ENCODE measurements at places on chromosomes 1 and 21.

DNA sequence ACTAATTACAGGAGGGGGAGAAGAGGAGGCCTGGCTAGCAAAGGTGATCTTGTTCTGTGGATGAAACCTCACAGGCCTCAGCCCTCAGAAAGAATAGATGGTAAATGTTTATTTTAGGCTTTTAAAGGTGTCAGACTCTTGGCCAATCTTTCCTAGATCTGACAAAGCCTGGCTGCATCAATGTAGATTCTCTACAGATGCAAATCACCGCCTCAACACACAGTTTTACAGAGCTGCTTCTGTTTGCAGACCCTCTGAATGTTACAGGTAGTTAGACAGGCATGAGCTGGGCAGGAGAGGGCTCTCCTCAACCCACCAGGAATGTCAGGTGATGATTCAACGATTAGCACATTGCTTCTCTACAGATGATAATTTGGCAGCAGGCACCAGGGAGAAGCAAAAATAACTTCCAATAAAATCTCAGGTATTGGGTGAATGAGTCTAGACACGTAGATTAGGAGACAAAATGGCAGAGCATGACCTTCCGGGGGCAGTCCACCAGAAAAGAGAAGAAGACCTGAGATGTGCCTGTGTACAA, 105.4 kb upstream of the VANGL1 start:
- no peak for DNase-seq

GRCh38 chr1:66607458-66607857, 73.5 kb downstream of the SGIP1 start:
- DNase-seq = no peak

DNA sequence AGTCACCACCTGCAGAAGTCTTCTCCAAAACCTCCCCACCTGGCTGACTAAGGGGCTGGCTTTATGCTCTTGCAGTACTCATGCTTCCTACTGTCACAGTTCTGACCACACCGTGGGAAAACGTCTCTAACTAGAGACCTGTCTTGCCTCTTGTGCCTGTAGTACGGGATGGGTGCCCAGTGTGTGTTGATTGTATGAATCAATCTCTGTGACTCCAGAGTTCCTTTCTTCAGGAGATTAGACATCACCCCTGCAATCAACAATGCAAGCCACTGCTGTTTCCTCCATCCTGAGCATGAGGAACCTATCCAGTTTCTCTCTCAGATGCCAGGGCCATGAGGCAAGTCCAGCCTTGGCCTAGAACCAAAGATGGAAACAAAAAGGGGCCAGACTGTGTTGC, 64.1 kb downstream of the LRRN2 start:
- no peak for DNase-seq

DNA sequence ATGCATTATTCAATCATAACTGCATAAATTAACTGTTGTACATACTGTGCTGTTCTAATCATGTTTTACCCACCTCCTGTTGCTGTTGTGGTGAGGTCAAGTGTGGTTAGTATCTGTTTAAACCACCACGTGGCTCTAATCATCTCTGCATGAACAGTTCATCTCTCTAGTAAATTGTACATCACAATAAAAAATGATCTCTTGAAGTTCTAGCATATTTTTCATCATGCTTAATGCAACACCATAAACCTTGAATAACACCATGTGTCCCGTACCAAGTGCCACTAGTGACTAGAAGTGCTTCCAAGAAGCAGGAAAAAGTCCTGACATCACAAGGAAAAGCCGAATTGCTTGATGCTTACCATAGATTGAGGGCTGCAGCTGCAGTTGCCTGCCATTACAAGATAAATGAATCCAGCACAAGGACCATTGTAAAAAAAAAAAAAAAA, 51.7 kb downstream of the SNRPE start:
- no peak for DNase-seq

DNA sequence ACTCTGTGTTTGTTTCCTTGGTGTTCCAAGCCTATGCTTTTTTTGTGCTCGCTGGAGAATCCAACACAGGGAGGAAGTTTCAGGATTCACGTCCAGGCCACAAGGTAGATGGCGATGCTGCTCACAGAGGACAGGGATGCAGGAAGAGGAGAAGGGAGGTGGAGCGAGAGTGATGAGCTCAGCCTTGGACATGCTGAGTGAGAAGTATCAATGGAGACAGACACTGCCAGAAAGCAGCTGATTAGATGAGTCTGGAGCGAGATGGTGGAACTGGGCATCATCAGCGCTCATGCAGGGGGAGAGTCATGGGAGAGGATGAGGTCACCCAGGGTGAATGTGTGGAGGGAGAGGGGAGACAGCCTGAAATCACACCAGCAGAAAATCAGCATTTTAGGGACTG, 110.0 kb downstream of the GLUL start:
- DNase-seq = no peak

DNA sequence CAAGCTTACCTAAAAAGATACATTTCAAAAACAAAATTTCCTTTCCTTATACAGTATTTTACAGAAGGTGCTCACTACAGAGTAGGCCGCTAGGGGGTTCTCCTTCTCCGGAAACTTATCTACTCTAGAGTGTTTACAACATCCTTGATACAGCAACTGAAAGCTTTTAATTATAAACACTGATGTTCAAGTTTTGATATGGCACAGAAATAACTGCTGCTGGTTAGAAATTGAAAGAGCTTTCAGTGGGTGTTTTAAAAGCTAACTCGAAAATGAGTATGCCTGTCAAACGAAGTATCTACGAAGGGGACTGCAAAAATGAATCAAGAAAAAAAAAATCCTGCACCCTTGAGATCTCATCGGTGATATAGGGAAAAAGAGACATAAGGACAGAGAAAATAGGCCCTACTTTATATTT, 1.0 kb downstream of the YOD1 start:
- no peak for DNase-seq

- DNase-seq = no peak
These were observed 87.0 kb downstream of the TNR start for GRCh38 chr1:175656416-175656815.

- DNase-seq = no peak
These were observed 30.3 kb upstream of the PODN start for GRCh38 chr1:53031732-53032131.

- no peak for DNase-seq
These were observed 44.2 kb downstream of the ARHGEF11 start for GRCh38 chr1:157001304-157001703.

GRCh38 chr1:174938281-174939007, 61.3 kb upstream of the CACYBP start:
- DNase-seq = no peak

- no peak for DNase-seq
These were observed 2.6 kb downstream of the KRTAP10-6 start for GRCh38 chr21:44589586-44590305.

- no peak for DNase-seq
These were observed 458.5 kb downstream of the NEGR1 start for GRCh38 chr1:71823708-71824305.

DNA sequence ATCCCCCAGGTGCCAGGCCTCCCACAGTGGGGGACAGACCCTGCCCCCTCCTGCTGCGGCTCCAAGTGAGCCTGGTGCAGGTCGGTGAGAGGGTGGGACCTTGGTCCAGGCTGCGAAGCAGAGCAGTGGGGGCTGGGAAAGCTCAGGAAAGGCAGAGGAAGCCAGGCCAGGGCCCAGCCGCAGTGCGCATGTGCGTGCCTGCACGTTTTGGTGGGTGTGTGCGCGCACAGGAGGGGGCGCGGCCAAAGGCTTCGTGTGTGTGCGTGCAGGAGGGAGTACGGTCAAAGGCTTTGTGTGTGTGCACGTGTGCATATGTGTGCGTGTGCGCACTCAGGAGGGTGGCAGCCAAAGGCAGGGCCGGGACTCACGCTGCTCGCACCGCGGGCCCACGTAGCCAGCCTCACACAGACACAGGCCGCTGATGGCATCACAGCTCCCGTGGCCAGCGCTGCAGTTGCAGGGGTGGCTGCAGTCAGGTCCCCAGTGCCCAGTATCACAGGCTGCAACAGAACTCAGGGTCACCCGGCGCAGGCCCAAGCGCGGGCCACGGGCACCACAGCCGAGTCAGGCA, 45.9 kb downstream of the ARHGEF16 start:
- DNase-seq = no peak

- no peak for DNase-seq
These were observed 176.5 kb downstream of the EIF4G3 start for GRCh38 chr1:21000245-21000594.

- no peak for DNase-seq
These were observed 18.5 kb downstream of the TP73 start for GRCh38 chr1:3670823-3671265.

- DNase-seq = no peak
These were observed 34.9 kb upstream of the ESRRG start for GRCh38 chr1:216758161-216758560.

DNA sequence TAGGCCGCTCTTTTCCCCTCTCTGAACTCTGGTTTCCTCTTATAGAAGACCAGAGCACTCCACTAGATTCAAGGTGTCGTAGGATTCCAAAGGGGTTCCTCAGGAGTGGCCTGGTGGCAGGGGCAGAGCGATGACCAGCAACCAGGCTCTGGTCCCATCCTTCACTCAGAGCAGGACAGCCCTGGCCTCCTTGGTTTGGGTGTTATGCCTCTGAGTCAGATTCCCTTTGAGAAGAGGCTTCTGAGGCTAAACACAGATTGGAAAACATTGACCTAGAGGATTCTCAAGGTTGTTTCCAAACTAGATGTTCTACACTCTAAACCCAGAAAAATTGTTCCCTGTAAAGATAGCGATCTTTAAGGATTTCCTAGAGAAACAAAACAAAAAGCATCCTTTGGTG, 49.8 kb upstream of the IKBKE start:
- DNase-seq = no peak

DNA sequence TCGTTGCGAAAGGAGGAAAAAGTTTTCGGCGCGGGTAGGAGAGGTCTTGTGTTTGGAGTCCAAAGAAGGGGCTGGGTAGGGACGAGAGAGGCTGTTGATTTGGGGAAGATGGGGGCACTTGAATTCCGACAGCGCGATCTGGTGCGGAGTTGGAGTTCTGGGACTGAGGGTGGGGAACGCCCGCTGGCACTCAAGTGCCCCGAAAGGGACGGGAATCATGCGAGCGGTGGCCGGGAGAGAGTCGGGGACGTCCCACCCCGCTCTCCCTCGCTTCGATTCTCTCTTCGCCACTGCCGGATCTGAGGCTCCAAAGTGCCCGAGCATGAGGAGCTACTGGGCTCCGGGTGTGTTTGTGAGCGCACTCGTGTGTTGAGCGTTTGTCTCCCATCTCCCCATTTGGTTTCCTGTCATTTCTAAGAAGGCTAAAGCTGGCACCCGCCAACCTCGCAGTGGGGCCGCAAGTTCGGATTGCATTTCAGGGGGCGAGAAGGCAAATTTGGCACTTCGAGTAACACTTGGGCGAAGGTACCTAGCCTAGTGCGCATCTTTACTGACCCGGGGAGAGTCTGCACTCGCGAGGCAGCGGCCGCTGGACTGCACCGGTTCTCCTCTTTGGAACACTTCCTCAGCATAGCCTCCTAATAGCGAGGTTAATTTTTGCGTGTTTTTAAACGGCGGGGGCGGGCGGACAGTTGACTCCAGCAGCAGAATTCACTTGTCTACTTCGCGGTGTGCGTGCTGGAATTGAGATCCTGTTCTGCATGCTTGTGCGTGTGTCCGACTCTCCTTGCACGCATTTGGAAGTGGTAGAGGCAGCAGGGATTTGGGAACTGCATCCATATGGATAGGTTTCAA, 1.2 kb downstream of the CHRM3 start:
- DNase-seq = no peak

DNA sequence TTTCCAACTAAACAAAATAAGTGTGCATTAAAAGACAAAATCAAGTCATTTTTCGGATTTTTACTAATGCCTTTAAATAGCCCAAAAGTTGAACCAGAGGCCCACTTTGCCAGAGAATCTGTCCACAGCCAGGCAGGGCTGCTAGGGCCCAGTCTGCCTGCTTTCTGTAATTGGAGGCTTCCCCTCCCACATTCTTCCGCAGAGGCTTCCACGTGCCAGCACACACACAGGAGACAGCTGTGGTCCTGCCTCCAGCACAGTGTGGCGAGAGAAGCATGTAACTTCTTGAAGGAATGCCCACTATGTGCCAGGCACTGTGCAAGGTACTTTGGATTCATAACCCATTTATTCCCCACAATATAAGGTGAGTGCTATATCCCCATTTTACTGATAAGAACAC, 11.3 kb upstream of the PDZK1IP1 start:
- no peak for DNase-seq

DNA sequence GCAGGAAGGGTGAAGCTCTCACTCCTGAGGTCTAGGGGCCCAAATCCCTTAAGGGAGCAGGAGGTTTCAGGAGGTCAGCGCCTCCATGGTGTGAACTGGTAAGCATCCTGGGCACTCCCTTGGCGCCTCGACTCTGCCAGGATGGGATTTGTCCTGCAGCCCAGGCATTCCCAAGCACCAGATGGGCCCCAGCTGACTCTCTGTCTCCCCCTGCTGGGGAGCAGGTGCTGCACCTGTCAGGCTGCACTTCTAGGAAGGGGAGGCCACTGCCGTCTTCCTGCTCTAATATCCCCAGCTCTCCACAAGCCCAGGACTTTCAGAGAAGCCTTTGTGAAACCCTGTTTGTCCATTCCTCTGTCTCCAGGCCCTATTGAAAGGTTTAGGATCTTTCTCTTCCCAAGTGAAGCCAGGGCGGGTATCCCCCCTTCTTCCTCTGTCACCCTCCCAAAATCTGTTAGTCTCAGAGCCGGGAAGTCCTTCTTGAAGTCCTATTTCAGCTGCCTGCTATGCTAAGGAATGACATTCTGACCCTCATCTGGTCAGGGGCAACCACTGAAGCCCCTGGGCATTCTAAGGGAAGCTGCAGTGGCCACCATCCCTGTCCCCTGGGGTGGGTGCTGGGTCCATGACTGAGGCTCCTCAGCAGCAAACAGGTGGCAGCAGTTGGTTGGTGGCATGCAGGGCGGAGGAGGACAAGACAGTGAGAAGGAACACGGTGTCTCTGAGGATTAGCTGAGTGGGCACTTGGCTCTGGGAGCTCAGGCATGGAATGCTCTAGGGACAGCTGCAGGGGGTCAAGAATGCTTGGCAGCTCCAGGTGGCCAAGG, 3.2 kb downstream of the MYBPH start:
- DNase-seq = no peak

DNA sequence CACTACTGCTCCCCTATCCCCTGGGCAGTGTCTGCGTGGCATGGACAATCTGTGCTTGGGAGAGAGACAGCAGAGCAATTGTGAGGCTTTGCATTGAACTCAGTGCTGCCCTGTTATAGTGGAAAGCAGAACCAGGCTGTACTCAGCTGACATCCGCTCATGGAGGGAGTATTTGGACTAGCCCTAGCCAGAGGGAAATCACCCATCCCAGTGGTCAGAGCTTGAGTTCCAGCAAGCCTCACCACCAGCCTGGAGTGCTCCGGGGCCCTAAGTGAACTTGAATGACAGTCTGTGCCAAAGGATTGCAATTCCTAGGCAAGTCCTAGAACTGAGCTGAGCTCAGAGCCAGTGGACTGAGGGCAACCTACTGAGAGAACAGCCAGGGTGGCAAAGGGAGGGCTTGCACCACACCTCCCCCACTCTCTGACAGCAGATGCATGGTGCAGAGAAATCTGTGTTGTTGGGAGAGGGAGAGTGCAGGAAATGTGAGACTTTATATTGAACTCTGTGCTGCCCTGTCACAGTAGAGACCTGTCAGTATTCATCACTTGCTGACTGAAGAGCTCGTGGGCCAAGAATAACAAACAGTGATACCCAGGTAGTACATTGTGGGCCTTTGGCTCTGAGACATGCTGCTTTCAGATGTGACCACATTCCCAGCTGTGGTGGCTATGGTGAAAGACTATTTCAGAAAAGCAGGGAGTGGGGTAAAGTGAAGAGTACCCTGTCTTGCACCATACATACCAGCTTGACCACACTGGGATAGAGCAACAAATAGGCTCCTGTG, 107.7 kb upstream of the SLC5A9 start:
- no peak for DNase-seq

GRCh38 chr1:37817481-37817880, 9.5 kb upstream of the YRDC start:
- DNase-seq = no peak

- DNase-seq = no peak
These were observed 26.5 kb downstream of the SPATA45 start for GRCh38 chr1:212820969-212821368.
